ENCODE measurements at places on chromosomes 13 and 19.

- no peak for DNase-seq
Measured at GRCh38 chr13:111289251-111289650, 31.2 kb upstream of the TEX29 start.

DNA sequence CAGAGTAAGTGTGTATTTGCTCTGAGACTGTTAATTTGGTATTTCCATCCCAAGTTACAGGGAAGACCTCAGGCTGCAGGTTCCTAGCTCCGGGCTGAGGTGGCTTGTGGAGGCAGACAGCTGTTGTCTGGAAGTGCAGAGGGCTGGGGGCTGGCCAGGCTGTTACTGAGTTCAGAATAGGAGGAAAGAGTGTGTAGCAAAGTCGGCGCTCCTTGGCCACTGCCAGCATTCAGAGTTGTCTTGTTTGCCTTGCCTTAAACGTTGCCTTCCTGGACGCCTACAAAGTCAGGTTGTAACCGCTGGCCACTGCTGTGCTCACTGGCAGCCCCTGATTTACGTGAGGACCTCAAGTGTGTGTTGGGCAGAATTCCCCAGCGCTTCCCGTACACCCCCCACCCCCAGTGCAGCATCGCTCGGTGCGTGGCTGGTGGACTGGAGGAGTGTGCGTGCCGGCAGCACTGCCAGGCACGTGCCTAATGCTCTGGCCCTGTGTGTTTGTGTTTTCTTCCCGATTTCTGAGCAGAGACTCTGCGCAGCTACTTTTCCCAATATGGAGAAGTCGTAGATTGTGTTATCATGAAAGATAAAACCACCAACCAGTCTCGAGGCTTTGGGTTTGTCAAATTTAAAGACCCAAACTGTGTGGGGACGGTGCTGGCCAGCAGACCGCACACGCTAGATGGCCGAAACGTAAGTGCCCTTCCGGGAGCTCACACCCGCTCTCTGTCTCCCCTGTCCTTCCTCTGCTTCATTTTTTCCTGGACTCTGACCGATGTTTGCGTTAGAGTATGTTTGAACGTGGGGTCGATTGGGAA is 10.5 kb downstream of the DAZAP1 start:
- DNase-seq = no peak

- peak; percentile 72 for DNase-seq
Measured at GRCh38 chr19:23283925-23284324, 33.7 kb upstream of the ZNF724 start.

DNA sequence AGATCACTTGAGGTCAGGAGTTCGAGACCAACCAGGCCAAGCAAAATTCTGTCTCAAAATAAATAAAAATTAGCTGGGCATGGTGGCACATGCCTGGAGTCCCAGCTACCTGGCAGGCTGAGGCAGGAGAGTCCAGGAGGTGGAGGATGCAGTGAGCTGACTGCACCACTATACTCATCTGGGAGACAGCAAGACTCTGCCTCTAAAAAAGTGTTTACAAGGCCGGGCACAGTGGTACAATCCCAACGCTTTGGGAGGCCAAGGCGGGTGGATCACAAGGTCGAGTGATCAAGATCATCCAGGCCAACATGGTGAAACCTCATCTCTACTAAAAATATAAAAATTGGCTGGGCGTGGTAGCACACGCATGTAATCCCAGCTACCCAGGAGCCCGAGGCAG is 4.2 kb upstream of the DAPK3 start:
- DNase-seq = peak; percentile 25

DNA sequence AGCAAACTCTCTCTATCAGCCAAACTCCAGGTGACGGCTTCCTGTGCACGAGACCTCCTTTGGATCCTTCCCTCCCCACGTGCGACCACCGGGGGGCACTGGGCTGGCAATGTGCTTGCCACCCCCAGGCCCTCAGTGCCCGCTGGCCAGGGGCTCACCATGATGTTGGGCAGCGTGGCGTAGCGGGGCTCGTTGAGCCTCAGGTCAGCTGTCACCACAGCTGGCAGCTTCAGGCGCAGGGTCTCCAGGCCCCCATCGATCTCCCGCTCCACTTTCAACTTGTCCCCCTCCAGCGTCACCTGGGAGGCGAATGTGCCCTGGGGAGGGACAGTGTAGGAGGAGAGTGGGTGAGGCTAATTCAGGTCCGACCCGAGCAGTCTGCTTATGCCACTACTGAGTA is 4.8 kb upstream of the VSIG10L start:
- DNase-seq = no peak

GRCh38 chr13:74136084-74136658 is 2.0 kb upstream of the KLF12 start:
- no peak for DNase-seq

DNA sequence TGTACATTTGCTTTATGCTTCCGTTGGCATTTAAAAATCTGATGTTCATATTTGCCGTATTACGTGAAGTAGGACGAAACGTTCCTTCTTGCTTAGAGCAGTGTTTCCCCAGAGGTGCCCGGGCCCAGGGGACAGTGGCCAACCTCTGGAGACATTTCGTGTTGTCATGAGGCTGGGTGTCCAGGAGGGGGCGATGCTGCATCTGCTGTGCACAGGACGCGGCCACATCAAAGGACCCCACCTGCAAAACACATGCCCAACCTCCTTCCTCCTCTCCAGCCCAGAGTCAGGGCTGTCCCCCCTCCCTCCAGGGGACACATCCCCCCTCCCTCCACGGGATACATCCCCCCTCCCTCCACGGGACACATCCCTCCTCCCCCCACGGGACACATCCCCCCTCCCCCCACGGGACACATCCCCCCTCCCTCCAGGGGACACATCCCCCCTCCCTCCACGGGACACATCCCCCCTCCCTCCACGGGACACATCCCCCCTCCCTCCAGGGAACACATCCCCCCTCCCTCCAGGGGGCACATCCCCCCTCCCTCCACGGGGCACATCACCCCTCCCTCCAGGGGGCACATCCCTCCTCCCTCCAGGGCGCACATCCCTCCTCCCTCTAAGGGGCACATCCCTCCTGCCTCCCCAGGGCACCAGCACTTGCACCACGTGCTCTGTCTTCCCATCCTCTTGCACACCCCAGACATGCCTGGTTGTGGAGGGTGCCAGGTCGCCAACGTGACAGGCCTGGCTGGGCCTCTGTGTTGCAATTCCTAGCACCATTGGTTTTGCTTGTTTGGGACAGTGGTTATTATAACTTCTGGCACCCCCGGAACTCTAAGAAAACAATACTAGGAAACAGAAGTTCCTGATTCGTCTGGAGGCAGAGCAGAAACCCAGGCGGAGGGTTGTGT is 46.7 kb downstream of the GAS6 start:
- peak; percentile 89 for DNase-seq

- DNase-seq = no peak
Measured at GRCh38 chr19:54916822-54917221, 10.9 kb downstream of the NCR1 start.

DNA sequence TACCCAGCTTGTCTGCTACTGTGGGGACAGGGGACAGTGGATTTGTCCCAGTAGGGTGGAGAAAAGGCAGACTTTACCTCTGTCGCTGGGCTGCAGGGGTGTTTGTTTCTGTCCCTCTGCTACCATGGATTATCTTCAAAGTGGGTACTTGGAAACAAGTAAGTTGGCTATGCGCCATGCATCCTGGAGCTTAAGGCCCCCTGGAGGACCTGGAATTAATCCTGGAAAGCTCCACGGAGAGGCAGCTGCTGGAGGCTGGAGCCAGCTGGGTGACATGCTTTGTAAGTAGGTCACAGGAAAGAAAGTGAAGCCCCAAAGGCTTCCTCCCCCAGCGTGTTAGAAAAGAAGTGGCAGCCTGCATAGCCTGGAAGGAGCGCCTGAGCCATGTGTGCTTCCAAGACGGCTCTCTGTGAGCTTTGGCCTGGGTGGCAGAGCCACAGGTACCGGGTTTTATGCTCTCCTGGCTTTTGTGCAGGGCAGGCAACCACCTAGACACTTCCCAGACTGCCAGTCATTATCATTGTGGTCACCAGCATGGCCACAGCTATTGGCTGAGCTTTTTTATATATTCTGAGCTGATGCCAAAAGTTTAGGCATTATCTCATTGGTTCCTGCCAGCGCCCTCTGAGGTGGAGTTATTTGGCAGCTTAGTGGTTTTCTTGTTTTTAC is 9.5 kb downstream of the B3GLCT start:
- peak; percentile 52 for DNase-seq

- DNase-seq = peak; percentile 70
Measured at GRCh38 chr19:53664760-53665159, 33.0 kb downstream of the DPRX start.

GRCh38 chr19:13795595-13796300 is 505 bp downstream of the ZSWIM4 start:
- DNase-seq = no peak

DNA sequence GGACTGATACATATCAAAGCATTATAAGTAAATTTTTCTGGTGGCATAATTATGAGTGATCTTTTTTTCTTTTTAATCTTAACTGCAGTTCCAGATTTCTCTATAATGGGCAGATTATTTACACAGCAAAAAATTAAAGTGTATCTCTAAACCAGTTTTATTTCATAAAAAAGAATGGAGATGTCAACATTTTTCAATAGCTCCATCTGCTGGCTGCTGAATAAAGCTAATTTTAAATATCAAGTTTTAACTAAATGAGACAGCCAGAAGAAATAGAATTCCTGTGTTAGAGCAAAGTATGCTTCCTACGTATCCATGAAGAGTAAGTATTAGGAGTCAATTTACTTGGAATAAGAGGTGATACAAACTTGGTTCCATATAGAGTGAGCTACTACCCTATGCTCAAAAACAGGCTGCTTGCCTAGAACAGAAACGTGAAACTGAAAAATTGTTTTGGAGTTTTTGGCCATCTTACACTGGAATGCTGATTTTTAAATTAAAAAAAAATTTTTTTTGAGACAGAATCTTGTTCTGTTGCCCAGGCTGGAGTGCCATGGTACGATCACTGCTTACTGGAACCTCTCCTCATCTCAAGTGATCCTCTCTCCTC is 5.0 kb upstream of the PDS5B start:
- DNase-seq = no peak

DNA sequence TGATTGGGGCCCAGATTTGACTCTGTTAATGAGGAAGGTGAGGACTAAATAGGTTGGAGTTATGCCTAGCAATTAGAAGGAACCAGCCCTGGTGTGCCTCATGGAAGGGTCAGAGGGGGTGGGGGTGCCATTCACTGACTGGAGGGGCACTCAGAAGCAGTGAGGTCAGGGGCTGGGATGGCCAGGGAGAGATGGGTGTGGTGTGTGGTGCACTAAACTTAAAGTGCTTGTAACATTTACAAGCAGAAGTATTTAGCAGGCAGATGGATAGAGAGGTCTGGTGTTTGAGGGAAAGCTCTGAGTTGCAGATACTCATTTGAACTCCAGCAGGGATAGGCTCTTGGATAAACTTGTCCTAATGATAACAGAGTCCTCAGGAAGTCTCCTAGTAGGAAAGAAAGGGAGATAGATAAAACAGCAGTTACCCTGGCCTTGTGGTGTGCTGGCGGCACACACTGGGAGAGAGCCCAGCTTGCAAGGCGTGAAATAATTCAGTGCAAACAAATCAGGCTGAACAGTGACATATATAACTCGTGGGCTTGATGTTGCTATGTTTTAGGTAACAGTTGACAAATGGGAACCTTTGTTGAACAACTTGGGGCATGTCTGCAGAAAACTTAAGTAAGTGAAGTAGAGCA is 20.0 kb upstream of the UPF3A start:
- no peak for DNase-seq

- no peak for DNase-seq
Measured at GRCh38 chr13:75149776-75150175, 332.2 kb downstream of the TBC1D4 start.

- DNase-seq = no peak
Measured at GRCh38 chr13:49246850-49247642, 679 bp upstream of the CDADC1 start.

DNA sequence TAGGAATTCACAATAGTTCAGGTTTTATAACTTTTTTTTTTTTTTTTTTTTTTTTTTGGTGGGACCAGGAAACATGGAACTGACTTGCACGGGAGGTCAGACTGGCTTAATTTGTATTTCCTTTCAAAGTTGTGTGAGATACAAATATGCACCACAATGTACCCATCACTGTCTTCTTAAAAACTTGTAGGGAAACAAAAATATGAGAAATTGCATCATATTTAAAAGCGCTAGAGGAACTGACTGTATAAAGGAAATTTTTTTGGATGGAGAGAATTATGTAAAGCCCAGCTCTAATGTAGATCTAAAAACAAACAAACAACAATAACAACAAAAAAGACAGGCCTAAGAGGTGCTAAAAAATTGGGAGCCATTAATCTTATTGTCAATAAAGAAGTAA is 246.5 kb downstream of the DCT start:
- DNase-seq = no peak

DNA sequence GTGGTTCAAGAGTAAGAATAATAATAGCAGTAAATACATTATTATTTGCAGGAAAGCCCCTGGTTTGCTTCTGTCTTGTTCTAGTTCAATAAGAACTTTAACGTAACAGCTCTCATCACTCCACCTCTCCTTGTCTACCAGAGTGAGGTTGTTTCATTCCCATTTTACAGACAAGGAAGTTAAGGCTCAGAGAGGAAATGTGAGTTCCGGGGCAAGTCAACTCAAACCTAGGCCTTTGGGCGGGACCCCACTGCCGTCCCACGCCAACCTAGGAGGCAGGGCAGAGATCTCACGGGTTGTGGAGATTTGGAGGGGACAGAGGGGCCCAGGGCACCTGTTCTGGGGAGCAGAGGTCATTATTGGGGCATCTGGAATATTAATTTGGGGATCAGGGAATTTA is 1.5 kb downstream of the MAP4K1 start:
- DNase-seq = no peak

GRCh38 chr19:41377977-41378709 is 1.8 kb downstream of the TMEM91 start:
- peak; percentile 62 for DNase-seq

GRCh38 chr13:40317980-40318327 is 348.5 kb downstream of the FOXO1 start:
- no peak for DNase-seq

- no peak for DNase-seq
Measured at GRCh38 chr19:34178274-34178610, 5.9 kb downstream of the LSM14A start.

DNA sequence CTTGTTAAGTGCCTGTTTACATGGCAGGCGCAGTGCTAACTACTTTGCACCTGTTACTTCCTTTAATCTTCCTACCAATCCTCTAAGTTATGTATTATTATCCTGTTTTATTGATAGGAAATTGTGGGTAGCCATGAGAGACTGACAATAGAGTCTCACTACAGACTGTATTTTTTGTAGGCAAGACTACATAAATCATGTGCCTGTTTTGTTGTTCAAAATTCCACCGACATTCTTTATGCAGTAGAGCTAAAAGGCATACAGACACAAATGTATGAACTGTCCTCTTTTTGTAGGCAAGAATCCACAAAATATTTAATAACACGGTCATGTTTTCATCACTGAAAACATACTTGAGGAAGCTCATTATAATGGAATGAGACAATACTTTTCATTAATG is 205.5 kb downstream of the NALCN start:
- no peak for DNase-seq

DNA sequence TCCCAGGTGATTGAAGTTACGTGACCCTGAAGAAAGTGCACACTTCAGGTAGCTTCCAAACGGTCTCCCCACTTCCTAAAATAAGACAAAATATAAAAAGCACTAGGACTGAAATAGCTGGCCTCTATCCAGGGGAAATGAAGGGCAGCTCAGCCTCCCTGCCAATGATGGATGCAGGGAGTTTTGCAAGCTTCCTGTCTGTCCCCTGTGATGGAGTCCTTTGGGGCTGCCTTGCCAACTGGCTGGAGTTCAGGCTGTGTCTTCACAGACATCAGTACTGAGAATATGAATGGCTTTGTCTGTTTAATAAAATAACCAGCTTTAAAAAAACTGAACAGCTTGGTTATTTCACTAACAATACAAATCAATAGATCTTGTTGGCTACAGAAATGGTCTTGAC is 101.4 kb upstream of the GPR12 start:
- no peak for DNase-seq

- peak; percentile 83 for DNase-seq
Measured at GRCh38 chr19:19540064-19540714, 2.1 kb downstream of the CILP2 start.

All from ELF-1 (cell line).